ENCODE measurements at places on chromosomes 5 and 9. TPM values are rescaled to one million over a fixed set of nuclear protein-coding genes. Genes with fewer than 3 reads are reported as not detected.

The HAVCR1 gene
- total RNA-seq: not detected

The FSTL4 gene
- 15.0 TPM for total RNA-seq

The GFI1B gene
- total RNA-seq: not detected

The C1QTNF2 gene
- not detected for total RNA-seq

The B4GALT7 gene
- total RNA-seq: 19.1 TPM

The RASEF gene
- total RNA-seq: 1.7 TPM

The SPINK9 gene
- total RNA-seq: not detected

The ANKRD18A gene
- 3.9 TPM for total RNA-seq

The GLRX gene
- total RNA-seq: 352 TPM

The TNFSF8 gene
- not detected for total RNA-seq

The CEP72 gene
- total RNA-seq: 22.9 TPM

The LEAP2 gene
- 1.8 TPM for total RNA-seq

The ARID3C gene
- total RNA-seq: not detected

The SPINK7 gene
- not detected for total RNA-seq

The ENTPD2 gene
- total RNA-seq: not detected

The SHB gene
- total RNA-seq: 12.5 TPM

The SYK gene
- total RNA-seq: 0.02 TPM

The GPX3 gene
- total RNA-seq: 47.7 TPM

The AJM1 gene
- total RNA-seq: 2.7 TPM

The CORO2A gene
- 0.69 TPM for total RNA-seq

The SCAI gene
- total RNA-seq: 5.3 TPM

The ENG gene
- total RNA-seq: 12.9 TPM

The ARL14EPL gene
- not detected for total RNA-seq

The ACTBL2 gene
- total RNA-seq: not detected

The SH3TC2 gene
- total RNA-seq: 1.8 TPM

The FYB1 gene
- total RNA-seq: 0.02 TPM

The KCNMB1 gene
- not detected for total RNA-seq

The INSL6 gene
- total RNA-seq: not detected

The PDE6A gene
- 0.02 TPM for total RNA-seq

The SLC6A3 gene
- not detected for total RNA-seq

The PLAC8L1 gene
- total RNA-seq: not detected

The NEURL1B gene
- 2.3 TPM for total RNA-seq

The ARL10 gene
- not detected for total RNA-seq

The ZNF300 gene
- 0.05 TPM for total RNA-seq

The LURAP1L gene
- total RNA-seq: 21.5 TPM

The TIFAB gene
- not detected for total RNA-seq

The TAF11L10 gene
- total RNA-seq: not detected

The PGM5 gene
- total RNA-seq: not detected

The AQP3 gene
- total RNA-seq: 2.6 TPM

The SPINK4 gene
- total RNA-seq: not detected

The LCN12 gene
- total RNA-seq: 1.2 TPM

The HSPA5 gene
- total RNA-seq: 226 TPM

The AKNA gene
- total RNA-seq: 40.8 TPM

The PKD2L2 gene
- total RNA-seq: not detected

The MYO10 gene
- total RNA-seq: 13.0 TPM

The BTNL3 gene
- total RNA-seq: not detected

The SEMA6A gene
- 0.94 TPM for total RNA-seq

The SMIM33 gene
- not detected for total RNA-seq

The ADAMTS19 gene
- not detected for total RNA-seq

The ACOT12 gene
- total RNA-seq: not detected

The PDLIM4 gene
- not detected for total RNA-seq
